ENCODE measurements at places on chromosomes 3 and 15.

- no peak for DNase-seq
Measured at GRCh38 chr3:181326637-181327223, 337.2 kb upstream of the DNAJC19 start.

GRCh38 chr3:98890181-98890835 is 11.2 kb downstream of the DCBLD2 start:
- DNase-seq, result no peak

DNA sequence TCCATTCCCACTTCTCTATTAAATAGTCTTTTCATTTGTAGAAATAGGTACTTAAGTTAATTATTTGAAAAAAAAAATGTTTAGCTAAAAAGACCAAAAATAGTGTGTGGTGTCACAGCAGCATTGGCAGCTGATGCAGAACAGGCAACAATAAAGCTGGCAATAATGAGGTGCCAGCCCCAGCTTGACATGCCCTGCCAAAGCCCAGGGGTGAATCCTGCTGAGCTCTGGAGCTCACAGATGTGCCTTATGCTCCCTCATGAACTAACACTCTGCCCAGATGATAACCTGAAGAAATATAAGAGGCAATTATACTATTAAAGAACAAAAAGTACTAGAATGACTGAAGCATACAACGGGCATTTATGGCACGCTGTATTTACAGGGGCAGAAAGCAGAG is 63.8 kb downstream of the IGSF11 start:
- no peak for DNase-seq

DNA sequence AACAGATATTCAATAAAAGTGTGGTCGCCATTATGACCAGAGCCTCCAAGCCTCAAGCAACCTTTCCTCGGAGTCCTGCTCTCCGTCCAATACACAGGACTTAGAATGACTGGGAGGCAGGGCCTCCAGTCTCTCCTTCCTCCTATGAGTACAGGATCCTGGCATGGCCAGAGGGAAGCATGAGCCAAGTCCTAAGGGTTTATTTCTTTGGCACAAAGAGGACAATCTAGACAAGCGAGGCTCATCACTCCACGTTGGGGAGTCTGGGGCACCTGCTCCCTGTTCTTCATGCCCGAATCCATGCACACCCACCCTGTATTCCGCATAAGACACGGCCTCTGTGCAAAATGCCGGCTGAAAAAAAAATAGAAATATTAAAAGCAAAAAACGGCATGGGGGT is 6.8 kb downstream of the PRRT3 start:
- DNase-seq, result no peak

GRCh38 chr15:37016231-37016630 is 84.1 kb downstream of the MEIS2 start:
- DNase-seq, result no peak

GRCh38 chr15:82122746-82123400 is 77.1 kb upstream of the MEX3B start:
- DNase-seq, result no peak

- no peak for DNase-seq
Measured at GRCh38 chr3:22594990-22595389, 608.1 kb upstream of the UBE2E2 start.

- DNase-seq, result no peak
Measured at GRCh38 chr15:61480295-61480694, 251.2 kb upstream of the RORA start.

DNA sequence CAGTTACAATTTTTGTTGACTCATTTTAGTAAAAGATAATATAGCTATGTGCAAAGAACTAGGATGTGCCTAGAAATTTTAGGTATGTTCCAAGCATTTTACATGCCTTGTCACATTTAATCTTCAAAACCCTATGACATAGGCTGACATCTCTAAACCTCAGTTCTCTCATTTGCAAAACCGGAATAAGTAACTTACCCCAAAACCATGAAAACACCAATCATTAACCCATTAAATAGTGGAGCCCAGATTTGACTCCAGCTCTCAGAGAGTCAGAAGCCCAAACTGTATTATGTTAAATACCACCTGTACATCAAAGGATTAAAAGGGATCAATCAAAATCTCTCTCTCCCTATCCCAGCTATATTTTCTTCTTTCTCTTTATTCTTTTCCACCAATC is 36.6 kb downstream of the GSK3B start:
- DNase-seq, result no peak

Measured in D721Med (cell line).